ENCODE measurements at places on chromosomes 1 and 21.

GRCh38 chr1:16979475-16980327, 719 bp downstream of the MFAP2 start:
- no peak for DNase-seq

- no peak for DNase-seq
These were observed 554 bp upstream of the SLC39A1 start for GRCh38 chr1:153963850-153964331.

DNA sequence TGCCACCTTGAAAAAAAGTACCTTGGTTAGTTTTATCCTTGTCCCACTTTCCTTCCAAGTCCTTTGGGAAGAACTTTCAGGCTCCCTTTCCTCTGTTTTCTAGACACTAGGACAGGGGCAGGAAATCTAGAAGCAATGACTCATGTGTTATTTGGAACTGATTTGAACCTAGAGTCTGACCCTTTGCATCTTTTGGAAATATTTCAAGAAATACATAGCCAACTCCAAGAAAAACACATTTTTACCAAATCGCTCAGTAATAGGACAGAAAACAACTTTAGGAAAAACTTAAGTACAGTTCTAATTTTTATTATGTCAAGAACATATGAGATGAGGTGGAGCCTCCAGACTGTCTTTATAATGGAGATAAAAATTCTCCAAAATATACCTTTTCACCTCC, 292.4 kb downstream of the PTBP2 start:
- no peak for DNase-seq

- DNase-seq, result no peak
These were observed 95.6 kb upstream of the SNX7 start for GRCh38 chr1:98565951-98566350.

DNA sequence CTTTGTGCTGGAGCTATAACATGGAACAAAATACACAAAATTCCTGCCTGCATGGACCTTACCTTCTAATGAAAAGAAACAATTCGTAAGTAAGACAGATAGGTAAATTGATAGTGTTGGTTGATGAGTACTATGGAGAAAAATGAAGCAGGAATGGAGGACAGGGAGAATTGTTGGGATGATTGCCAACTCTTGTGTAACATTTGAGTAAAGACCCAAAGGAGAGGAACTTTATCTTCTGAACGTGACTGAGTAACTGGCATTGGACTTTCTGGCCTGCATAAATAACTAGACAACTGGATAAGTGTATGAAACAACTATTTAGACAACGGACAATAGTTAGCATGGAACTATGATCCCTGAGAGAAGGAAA, 6.8 kb upstream of the EFCAB14 start:
- no peak for DNase-seq

DNA sequence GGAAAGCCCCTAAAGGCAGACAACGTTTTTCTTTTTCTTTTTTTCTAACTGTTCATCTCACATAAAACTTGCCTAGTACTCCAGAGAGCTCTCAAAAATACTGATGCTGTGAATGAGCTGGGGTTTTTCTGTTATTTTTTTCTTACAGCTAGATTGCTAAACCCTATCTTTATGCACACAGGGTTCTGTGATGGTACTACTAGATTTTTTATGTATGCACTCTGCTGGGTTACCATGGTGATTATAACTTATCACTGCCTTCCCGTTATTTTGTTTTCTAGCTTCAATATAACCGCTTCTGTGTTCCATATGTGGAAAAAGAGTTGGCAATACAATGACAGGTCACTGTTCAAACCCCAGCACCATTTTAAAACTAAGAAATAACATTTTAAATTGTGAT, 43.7 kb upstream of the KCNK1 start:
- DNase-seq, result no peak

DNA sequence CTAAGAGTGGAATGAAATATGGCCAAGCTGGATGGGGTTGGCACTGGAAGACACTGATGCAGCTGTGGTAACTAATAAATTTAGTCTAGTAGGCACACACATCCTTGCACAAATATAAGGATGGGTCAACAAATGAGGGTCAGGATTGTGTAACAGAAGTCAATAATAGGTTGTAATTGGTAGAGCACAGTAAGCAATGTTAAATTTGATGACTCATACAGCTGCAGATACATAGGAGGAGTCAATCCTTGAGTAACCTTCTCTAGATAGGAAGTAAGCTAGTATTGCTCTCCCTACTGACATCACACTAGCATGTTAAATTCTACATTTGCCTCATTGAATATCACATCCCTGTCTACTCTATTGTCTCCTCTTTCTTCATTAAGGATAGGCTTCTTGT, 332.1 kb downstream of the PTPRC start:
- DNase-seq, result no peak

DNA sequence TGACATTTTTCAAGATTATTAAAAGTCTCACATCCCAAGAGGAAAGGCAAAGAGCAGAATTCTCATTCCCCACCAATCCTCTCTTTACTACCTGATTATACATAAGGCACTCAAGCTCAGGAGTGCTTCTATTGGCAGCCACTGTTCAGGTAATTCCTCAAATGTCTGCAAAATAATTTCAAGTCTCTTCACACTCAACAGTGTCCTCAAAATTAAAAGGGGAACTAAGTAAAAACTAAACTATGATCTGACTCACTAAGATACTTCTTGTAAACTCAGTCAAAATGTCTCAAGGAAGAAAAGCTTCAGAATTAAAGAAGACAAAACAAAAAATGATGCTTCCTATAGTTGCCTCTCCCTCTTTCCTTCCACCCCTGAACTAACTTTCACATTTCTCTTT, 135.6 kb downstream of the GPATCH2 start:
- no peak for DNase-seq

- no peak for DNase-seq
These were observed 9.2 kb downstream of the MX2 start for GRCh38 chr21:41370840-41371684.

Measured in activated naive CD4-positive, alpha-beta T cell treated with Interleukin-2 at 50 U/mL for 16 hours (primary cell).